ENCODE measurements at places on chromosomes 1 and 21. TPM values are rescaled to one million over a fixed set of nuclear protein-coding genes. Genes with fewer than 3 reads are reported as not detected.

- no peaks in the 10 kb centered on the region for H3K27me3 ChIP-seq
- no peak overlapping the region for H3K27ac ChIP-seq
- H3K4me1 ChIP-seq, result peaks cover 9% of the 10 kb centered on the region
- H3K36me3 ChIP-seq, result no peaks in the 10 kb centered on the region
- H3K4me3 ChIP-seq, result no peak overlapping the region
Measured at GRCh38 chr1:44849575-44850132, 6.6 kb upstream of the PTCH2 start.

DNA sequence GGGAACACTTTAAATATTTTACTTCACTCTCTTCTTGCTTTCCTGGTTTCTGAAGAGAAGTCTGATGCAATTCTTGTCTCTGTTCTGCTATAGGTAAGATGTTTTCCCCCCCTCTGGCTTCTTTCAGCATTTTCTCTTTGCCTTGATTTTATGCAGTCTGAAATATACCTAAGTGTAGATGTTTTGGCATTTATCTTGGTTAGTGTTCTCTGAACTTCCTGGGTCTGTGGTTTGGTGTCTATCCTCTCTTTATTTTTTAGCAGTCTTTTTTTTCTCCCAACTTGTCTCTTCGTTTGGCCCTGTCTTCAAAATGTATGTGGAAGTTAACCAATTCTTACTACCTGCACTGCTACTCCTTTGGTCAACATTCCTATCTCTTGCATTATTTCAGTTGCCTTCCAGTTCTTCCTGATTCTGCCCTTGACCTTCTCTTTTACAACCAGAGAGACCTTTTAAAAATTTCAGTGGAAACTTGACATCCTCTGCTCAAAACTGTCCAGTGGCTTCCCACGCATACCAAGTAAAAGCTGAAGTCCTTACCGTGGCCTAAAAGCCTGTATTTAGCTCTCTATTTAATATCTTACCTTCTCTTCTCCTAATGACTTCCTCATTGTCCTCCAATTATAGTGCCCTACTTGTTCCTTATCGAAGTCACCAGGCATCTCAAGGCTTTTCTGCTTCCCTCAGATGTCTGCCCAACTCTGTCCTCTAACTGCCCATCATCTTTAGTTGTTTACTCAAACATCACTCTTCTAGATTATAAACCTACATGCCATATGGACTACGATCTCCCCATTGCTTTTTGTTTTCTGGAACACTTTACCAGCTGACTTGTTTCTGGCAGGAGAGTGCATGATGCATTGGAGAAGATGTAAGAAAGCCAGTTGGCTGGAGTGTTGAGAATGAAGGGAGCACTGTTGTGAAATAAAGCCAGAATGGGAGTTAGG is 40.9 kb downstream of the RAP1A start:
- peak; percentile 22 for DNase-seq
- H3K27me3 ChIP-seq, result no peaks in the 10 kb centered on the region
- no peak overlapping the region for H3K4me3 ChIP-seq

- no peaks in the 10 kb centered on the region for H3K36me3 ChIP-seq
- H3K27ac ChIP-seq, result no peak overlapping the region
- H3K4me3 ChIP-seq, result no peak overlapping the region
Measured at GRCh38 chr21:21200939-21201615, 202.9 kb downstream of the NCAM2 start.

- H3K27me3 ChIP-seq, result no peaks in the 10 kb centered on the region
- H3K36me3 ChIP-seq, result no peaks in the 10 kb centered on the region
- no peak overlapping the region for H3K4me3 ChIP-seq
- no peak overlapping the region for H3K27ac ChIP-seq
Measured at GRCh38 chr1:26083208-26083607, 15.8 kb upstream of the TRIM63 start.

DNA sequence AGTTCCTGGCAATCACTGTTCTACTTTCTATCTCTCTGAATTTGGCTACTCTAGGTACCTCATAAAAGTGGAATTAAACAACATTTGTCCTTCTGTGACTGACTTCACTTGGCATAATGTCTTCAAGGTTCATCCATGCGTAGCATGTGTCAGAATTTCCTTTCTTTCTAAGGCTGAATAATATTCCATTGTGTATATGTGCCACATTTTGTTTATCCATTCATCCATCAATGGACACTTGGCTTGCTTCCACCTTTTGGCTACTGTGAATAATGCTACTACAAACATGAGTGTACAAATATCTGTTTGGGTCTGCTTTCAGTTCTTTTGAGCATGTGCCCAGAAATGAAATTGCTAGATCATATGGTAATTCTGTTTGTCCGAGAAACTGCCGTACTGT is 14.7 kb downstream of the CACHD1 start:
- no peaks in the 10 kb centered on the region for H3K27me3 ChIP-seq
- H3K4me1 ChIP-seq, result no peaks in the 10 kb centered on the region
- H3K27ac ChIP-seq, result no peak overlapping the region
- no peak overlapping the region for H3K4me3 ChIP-seq

- no peak overlapping the region for H3K4me3 ChIP-seq
- no peaks in the 10 kb centered on the region for H3K36me3 ChIP-seq
- H3K27ac ChIP-seq, result no peak overlapping the region
Measured at GRCh38 chr1:233433436-233434210, 106.1 kb downstream of the MAP3K21 start.

DNA sequence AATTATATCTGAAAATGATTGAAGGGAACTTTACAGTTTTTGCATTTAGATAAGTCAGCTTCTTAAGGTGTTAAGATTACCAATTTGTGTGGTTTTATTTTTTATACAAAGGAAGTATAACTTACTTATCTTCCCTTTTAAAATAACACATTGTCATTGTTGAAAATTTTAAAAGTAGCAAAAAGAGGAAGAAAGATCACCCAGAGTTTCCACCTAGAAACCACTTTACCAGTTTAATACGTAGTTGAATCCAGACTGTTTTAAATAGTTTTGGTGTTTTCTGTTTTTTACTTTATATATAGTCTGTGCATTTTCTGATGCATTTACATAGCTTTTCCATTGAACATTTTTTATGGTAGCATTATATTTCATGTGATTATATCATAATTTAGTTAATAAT is 6.1 kb downstream of the CCDC18 start:
- no peak overlapping the region for H3K27ac ChIP-seq
- H3K36me3 ChIP-seq, result peaks cover 1% of the 10 kb centered on the region
- H3K4me1 ChIP-seq, result no peaks in the 10 kb centered on the region
- no peak for DNase-seq

GRCh38 chr1:183470961-183471742 is 1.1 kb upstream of the SMG7 start:
- H3K27me3 ChIP-seq, result no peaks in the 10 kb centered on the region
- no peaks in the 10 kb centered on the region for H3K36me3 ChIP-seq
- peak; percentile 30 for DNase-seq
- peaks cover 14% of the 10 kb centered on the region for H3K4me1 ChIP-seq
- peak overlapping the region; percentile 97 for H3K27ac ChIP-seq

DNA sequence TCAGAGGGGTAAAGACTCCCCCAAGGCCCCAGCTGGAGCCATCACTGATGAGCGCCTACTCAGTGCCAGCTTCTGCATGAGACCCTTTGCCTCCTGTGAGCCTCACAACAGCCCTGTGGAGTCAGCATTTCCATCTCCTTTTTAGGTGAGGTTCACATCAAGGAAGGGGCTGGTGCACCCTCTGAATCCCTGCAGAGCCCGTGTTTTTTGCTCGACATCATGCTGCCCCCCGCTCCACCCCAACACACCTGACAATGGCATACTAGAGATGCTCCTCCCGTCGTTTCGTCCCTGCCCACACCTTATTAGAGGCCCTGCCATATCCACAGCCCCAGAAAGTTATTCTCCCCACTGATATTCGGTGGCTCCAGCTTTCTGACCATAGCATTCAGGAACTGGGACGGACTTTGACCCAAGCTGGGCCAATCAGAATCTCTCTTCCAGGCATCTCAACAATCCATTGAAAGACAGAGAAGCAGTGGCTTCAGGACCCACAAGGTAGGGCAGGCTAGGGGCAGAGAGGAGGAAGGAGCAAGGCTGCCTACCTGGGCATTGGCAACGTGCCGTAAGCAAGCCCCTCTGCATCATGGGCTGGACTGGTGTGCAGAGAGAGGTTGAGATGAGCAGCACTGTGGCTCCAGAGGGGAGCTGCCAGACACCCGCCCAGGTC is 32.7 kb downstream of the EPHA10 start:
- DNase-seq, result no peak
- no peak overlapping the region for H3K27ac ChIP-seq
- no peaks in the 10 kb centered on the region for H3K36me3 ChIP-seq
- H3K4me1 ChIP-seq, result no peaks in the 10 kb centered on the region
- H3K4me3 ChIP-seq, result no peak overlapping the region

GRCh38 chr1:70195342-70195741 is 10.0 kb downstream of the LRRC40 start:
- no peaks in the 10 kb centered on the region for H3K27me3 ChIP-seq
- DNase-seq, result no peak
- no peak overlapping the region for H3K4me3 ChIP-seq
- peaks cover 3% of the 10 kb centered on the region for H3K36me3 ChIP-seq
- H3K4me1 ChIP-seq, result no peaks in the 10 kb centered on the region

DNA sequence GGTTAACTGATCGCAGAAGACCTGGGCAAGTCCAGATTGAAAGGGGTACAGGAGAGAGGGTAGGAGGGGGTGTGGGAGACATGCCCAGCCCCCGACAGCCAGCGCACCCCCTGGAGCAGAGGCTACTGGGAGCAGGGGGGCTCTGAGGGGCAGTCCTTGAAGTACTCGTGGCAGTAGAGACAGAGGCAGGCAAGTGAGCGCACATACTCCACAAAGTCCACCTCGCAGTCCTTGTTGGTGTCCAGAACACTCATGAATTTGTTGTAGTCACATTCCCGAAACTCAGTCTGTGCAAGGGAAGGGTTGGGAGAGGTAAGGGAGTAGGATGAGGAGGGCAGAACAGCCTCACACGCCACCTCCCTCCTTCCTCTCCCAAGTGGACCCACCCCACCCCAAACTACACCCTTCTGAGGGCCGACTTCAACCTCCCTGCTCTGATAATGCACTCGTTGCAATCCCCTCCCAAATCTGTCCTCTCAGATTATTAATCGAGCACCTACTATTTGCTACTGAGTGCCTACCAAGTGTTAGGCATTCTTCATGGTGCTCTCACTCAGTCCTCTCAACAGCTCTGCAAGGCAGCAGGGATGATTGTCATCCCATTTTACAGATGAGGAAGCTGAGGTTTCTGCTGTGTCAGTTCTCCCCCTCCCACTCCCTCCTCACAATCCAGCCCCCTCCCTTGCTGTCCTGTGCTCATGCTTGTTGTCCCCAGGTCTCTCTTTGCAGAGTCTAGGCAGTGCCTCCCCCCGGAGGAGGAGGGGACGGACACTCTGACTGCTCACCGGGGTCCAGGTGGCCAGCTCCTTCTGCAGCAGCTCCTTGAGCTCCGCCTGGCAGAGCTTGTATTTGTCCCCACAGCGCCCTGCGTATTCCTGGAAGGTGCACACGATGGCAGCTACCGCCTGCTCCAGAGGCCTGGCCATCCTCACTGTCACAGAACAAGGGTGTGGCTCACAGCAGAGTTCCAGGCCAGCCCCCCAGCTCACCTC is 1.2 kb downstream of the S100A3 start:
- DNase-seq, result no peak
- no peak overlapping the region for H3K27ac ChIP-seq
- no peaks in the 10 kb centered on the region for H3K36me3 ChIP-seq
- H3K27me3 ChIP-seq, result no peaks in the 10 kb centered on the region
- H3K4me3 ChIP-seq, result no peak overlapping the region
- H3K4me1 ChIP-seq, result peaks cover 35% of the 10 kb centered on the region

GRCh38 chr21:36202726-36203602 is 46.3 kb downstream of the DOP1B start:
- no peak for DNase-seq
- no peak overlapping the region for H3K4me3 ChIP-seq
- H3K36me3 ChIP-seq, result peaks cover 12% of the 10 kb centered on the region
- no peaks in the 10 kb centered on the region for H3K4me1 ChIP-seq
- no peak overlapping the region for H3K27ac ChIP-seq

GRCh38 chr1:26350701-26351589 is 3.0 kb downstream of the CRYBG2 start:
- H3K4me1 ChIP-seq, result peaks cover under 1% of the 10 kb centered on the region
- H3K27me3 ChIP-seq, result peaks cover 12% of the 10 kb centered on the region
- no peak overlapping the region for H3K4me3 ChIP-seq
- no peak for DNase-seq
- no peak overlapping the region for H3K27ac ChIP-seq

COL8A2 gene
- total RNA-seq, result 11.5 TPM

AVPR1B gene
- total RNA-seq, result 0.09 TPM

TTLL7 gene
- total RNA-seq, result 0.94 TPM

COL24A1 gene
- 0.33 TPM for total RNA-seq

WNT3A gene
- total RNA-seq, result not detected

OPTC gene
- 0.09 TPM for total RNA-seq

OR2M3 gene
- total RNA-seq, result not detected

OLIG2 gene
- total RNA-seq, result 0.05 TPM

DCST2 gene
- 0.24 TPM for total RNA-seq
